ENCODE measurements at places on chromosomes 1 and 21. TPM values are rescaled to one million over a fixed set of nuclear protein-coding genes. Genes with fewer than 3 reads are reported as not detected.

ARHGEF16 gene
- 0.29 TPM for total RNA-seq

C1orf94 gene
- not detected for total RNA-seq

C8B gene
- total RNA-seq, result not detected

LHX8 gene
- total RNA-seq, result 1.3 TPM

UBL4B gene
- not detected for total RNA-seq

CLDN8 gene
- total RNA-seq, result not detected

CHRNB2 gene
- not detected for total RNA-seq

KCNC4 gene
- total RNA-seq, result 3.3 TPM

GIPC2 gene
- total RNA-seq, result 3.6 TPM

ITGB2 gene
- 46.8 TPM for total RNA-seq

DMBX1 gene
- total RNA-seq, result 0.07 TPM

MROH7 gene
- total RNA-seq, result 3.5 TPM

ADAMTSL4 gene
- 15.9 TPM for total RNA-seq

DNA sequence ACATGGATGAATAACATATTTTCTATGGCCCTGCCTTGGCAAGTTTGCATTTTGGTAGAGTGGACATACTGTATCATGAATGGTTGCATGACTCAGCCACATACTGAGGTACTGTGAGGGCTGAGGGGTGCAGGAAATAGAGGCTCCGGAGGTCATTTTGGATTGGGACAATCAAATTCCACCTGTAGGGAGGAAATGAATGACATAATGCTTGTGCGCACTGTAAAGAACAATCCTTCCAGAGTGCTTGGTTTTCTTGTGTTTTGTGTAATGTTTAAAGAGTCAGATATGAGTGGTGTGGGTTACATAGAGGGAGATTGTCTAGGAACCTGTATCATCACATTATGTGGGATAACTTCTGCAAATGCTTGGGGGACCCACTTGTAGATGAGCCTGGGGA, 329.9 kb upstream of the PROX1 start:
- no peaks in the 10 kb centered on the region for H3K4me1 ChIP-seq
- no peak overlapping the region for H3K27ac ChIP-seq
- no peaks in the 10 kb centered on the region for H3K27me3 ChIP-seq

DNA sequence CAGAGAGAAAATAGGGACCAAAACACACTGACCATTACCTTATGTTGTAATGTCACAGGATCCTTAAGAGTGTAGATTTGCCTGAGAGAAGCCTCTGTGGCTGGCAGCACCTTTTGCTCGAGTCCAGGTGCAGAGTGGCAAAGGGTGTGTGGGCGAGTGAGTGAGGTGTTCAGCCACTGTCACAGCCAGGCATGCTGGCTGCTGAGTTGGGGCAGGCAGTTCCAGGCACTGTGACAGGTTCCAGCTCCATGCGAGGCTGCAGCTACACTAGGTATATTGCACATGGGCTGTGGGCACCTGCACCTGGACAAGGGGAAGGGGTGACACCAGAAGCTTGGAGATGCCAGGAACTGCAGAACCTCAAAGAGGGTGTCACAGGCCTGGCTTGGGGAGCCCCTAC, 1370.4 kb upstream of the PRMT6 start:
- H3K27ac ChIP-seq, result no peak overlapping the region
- H3K4me3 ChIP-seq, result no peak overlapping the region
- no peak for DNase-seq
- no peaks in the 10 kb centered on the region for H3K36me3 ChIP-seq
- H3K27me3 ChIP-seq, result no peaks in the 10 kb centered on the region

DNA sequence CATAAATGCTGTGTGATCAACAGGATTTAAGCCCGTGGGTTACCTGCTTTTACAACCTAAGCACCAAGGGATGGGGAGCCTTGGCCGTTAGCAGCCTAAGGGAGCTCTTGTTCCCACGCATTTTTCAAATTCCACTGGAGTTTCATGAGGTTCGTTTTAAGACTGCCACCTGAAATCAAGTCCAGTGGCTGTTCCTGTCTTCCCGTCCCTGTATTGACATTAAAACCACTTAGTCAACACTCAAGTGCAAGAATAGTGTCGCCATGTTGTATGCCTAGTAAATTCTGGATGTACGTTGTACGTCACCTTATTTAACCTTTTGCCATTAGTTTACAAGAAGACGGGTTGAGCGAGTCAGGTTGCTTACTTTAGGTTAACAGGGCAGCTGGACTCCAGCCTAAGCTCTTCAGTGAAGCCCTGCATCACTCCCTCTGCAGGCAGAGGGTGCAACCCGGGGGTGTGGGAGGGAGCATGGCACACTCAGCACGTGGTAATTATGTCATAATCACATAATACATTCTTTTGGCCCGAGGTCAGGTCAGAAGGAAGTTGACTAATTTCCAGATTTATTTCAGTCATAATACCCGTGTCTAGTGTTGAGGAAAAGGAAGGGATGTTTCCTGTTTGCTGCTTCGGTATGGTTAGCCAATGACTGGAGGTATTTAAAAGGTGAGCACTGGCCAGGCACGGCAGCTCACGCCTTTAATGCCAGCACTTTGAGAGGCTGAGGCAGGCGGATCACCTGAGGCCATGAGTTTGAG, 42.5 kb downstream of the CNST start:
- H3K27me3 ChIP-seq, result no peaks in the 10 kb centered on the region
- peak; percentile 59 for DNase-seq
- H3K36me3 ChIP-seq, result no peaks in the 10 kb centered on the region
- no peaks in the 10 kb centered on the region for H3K4me1 ChIP-seq

DNA sequence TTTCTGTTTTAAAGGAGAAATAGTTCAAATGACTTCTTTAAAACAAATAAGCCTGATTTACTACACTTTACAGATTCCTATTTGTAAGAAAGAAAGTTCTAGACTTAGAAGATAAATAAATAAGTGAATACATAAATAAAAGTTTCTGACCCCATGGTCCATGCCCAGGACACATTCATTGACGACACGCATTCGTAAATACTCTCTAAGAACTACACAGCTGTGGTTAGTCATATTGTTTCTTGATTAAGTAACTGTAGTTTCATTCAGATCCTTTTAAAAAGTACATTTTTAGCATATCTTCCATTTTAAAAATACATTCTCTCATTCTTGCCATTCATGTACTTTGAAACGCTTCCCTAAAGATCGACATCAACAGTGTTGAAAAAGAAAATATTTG, 497.4 kb downstream of the SETD4 start:
- H3K27me3 ChIP-seq, result no peaks in the 10 kb centered on the region
- H3K4me1 ChIP-seq, result no peaks in the 10 kb centered on the region
- no peak overlapping the region for H3K4me3 ChIP-seq
- H3K36me3 ChIP-seq, result no peaks in the 10 kb centered on the region
- no peak for DNase-seq
- H3K27ac ChIP-seq, result no peak overlapping the region

DNA sequence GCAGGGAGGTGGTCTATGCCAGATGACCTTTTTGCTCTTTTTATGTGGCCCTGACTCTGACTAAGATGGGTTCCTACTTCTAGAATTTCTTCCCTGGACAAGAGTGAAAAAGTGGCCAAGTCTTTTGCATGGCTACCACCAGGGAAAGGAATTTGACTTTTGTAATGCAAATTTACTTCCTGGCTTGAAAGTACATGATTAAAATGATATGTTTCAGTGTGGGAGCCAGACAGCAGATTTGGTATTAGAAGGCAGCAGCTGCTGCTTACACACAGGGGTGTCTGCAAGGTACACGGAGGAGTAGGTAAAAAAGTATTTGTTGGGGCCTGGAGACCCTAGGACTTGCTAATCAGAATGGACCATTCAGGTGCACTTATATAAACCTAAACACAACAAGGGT, 78.4 kb downstream of the KCND3 start:
- no peak overlapping the region for H3K27ac ChIP-seq
- no peak for DNase-seq
- H3K36me3 ChIP-seq, result no peaks in the 10 kb centered on the region
- no peaks in the 10 kb centered on the region for H3K4me1 ChIP-seq
- no peak overlapping the region for H3K4me3 ChIP-seq
- H3K27me3 ChIP-seq, result no peaks in the 10 kb centered on the region

DNA sequence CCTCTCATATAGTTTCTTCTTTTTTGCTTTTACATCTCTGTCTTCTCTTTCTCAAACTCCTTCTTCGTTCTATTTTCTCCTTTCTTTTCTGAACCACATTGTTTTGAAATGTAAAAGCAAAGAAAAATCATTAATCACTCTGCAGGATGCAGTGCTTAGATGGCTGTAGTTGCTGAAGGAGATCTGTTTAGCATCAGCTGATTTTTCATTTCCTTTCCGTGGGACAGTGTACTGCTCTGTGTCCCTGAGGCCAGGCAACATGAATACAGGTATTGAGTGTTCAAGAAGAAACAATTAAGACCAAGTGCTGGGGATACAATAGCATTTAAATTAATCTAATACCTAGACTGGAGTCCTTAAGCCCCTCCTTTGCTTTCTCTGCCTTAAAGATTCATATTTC, 257.2 kb upstream of the SPAG17 start:
- no peak overlapping the region for H3K4me3 ChIP-seq
- DNase-seq, result no peak
- H3K4me1 ChIP-seq, result no peaks in the 10 kb centered on the region
- H3K27ac ChIP-seq, result no peak overlapping the region
- no peaks in the 10 kb centered on the region for H3K36me3 ChIP-seq

DNA sequence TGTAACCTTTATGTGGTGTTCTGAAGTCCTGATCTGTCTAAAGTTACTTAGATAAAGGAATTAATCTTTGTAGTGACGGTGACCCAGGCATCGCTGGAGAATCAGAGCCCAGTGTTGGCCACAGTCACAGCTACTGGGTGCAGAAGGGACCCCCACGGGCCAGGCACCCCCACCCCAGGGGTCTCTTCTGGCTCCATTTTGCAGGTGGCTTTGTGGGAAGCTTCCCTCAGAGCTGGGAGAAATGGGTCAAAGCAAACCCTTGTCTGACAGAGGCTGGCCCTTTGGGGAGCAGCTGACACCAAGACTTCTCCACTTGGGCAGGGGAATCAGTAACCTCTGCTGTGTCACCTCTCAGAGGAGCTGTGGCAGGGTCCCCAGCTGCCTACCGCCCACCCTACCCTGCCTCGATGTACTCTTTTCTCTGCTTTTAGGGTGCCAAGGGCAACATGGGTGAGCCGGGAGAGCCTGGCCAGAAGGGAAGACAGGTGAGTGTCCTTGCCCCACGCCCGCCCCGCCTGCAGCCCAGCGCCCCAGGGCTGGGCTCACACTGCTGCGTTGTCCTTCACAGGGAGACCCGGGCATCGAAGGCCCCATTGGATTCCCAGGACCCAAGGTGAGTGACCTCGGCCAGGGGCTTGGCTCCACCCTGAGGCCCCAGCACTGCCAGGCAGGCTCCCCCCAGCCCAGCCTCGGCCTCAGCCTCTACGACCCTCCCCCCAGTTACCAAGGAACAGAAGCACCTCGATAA, 17.7 kb downstream of the COL6A2 start:
- H3K4me3 ChIP-seq, result no peak overlapping the region
- H3K36me3 ChIP-seq, result no peaks in the 10 kb centered on the region
- DNase-seq, result peak; percentile 11
- H3K27ac ChIP-seq, result no peak overlapping the region

DNA sequence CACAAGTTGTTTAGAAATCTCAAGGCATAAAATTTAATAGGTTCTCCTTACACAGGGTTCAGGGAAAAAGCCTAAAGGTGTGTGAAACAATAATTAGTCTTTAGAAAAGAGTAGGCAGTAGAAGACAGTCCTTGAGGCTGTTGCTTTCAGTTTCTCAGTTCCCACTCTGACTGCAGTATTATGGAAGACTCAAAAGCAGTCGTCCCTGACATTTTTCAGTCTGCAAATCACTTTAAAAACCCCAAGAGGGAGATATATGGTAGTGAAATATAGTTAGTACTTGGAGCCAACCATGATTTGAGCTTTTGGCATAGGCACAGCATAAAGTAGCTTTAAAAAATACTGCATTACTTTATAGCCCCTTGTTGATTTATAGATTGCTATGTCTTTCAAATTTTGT, 299.7 kb downstream of the OLFM3 start:
- no peak for DNase-seq
- H3K36me3 ChIP-seq, result no peaks in the 10 kb centered on the region
- no peaks in the 10 kb centered on the region for H3K4me1 ChIP-seq
- no peak overlapping the region for H3K27ac ChIP-seq
- no peaks in the 10 kb centered on the region for H3K27me3 ChIP-seq

GRCh38 chr1:31793586-31794285, 22.1 kb downstream of the SPOCD1 start:
- H3K36me3 ChIP-seq, result no peaks in the 10 kb centered on the region
- peaks cover 4% of the 10 kb centered on the region for H3K4me1 ChIP-seq
- H3K4me3 ChIP-seq, result no peak overlapping the region
- no peaks in the 10 kb centered on the region for H3K27me3 ChIP-seq
- DNase-seq, result peak; percentile 9
- H3K27ac ChIP-seq, result no peak overlapping the region

- DNase-seq, result no peak
- no peaks in the 10 kb centered on the region for H3K4me1 ChIP-seq
- peaks cover 58% of the 10 kb centered on the region for H3K27me3 ChIP-seq
These were observed 15.0 kb downstream of the HLX start for GRCh38 chr1:220894025-220894923.

DNA sequence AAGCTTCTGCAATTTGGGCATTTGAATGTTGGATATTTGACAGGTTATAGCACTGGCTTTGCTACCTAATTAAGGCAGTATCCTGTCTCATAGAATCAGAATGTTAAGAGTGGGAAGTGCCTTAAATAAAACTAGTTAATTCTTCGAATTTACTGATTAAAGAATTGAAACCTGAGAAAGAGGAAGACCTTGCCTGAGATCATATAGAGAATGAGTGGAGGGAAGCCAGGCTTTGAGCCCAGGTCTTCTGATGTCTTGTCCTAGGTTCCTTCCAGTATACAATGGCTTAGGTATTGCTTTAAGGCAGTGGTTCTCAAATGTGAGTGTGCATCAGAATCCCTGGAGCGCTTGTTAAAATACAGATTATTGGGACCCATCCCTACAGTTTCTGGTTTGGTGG, 20.9 kb upstream of the SH3BGRL3 start:
- no peak overlapping the region for H3K4me3 ChIP-seq
- no peaks in the 10 kb centered on the region for H3K36me3 ChIP-seq
- H3K4me1 ChIP-seq, result no peaks in the 10 kb centered on the region

GRCh38 chr1:224700918-224701531, 84.9 kb downstream of the CNIH3 start:
- no peaks in the 10 kb centered on the region for H3K27me3 ChIP-seq
- DNase-seq, result no peak

- H3K4me1 ChIP-seq, result no peaks in the 10 kb centered on the region
- no peak overlapping the region for H3K4me3 ChIP-seq
- no peaks in the 10 kb centered on the region for H3K36me3 ChIP-seq
- no peaks in the 10 kb centered on the region for H3K27me3 ChIP-seq
- H3K27ac ChIP-seq, result peak overlapping the region; percentile 10
- DNase-seq, result no peak
These were observed 85.9 kb upstream of the SOX13 start for GRCh38 chr1:203986887-203987461.

- no peaks in the 10 kb centered on the region for H3K36me3 ChIP-seq
- H3K27ac ChIP-seq, result peak overlapping the region; percentile 49
- DNase-seq, result no peak
- peaks cover 6% of the 10 kb centered on the region for H3K4me1 ChIP-seq
These were observed 38.6 kb downstream of the GADD45A start for GRCh38 chr1:67723620-67724019.
